ENCODE measurements at places on chromosomes 12 and 14.

DNA sequence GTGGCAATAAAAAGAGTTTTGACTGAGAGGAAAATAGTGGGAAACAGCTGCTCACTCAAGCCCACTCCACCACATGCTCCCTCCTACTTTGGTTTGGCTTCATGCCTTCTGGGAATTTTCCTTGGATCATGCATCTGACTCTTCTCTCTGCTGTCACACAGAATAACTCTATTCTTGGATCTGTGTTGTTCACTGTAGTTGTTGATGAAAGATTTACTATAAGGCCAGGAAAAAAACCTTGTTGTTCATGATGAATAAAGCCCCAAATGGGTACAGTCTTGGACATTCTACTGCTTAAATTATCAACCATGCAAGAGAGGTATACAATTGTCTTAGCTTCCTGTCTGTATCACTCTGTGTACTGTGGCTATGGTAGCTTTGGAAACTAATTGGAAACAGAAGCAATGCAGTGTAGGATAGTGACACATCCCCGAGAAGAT is 70.5 kb downstream of the TMX1 start:
- DNase-seq = peak; percentile 71

DNA sequence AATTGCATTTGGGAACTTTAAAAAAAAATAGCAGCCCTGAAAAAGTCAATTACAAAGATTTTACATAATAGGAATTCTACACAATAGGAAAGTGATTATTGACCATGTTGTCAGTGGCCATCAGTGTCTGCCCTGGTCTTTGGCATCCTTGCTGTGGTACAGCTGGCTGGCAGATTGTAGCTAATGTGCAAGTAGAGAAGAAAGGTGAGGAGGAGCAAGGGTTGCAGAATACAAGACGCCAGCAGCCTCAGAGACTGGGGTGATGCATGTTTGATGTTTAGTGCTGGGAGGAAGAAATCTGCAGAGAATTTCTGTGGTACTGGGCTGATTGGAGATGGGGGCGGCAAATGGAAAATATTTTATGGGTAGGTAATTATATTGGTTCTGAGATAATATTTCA is 322.9 kb downstream of the TMEM117 start:
- no peak for DNase-seq

- peak; percentile 53 for DNase-seq
Observed at GRCh38 chr12:116466536-116466935, 92.6 kb upstream of the MAP1LC3B2 start.

DNA sequence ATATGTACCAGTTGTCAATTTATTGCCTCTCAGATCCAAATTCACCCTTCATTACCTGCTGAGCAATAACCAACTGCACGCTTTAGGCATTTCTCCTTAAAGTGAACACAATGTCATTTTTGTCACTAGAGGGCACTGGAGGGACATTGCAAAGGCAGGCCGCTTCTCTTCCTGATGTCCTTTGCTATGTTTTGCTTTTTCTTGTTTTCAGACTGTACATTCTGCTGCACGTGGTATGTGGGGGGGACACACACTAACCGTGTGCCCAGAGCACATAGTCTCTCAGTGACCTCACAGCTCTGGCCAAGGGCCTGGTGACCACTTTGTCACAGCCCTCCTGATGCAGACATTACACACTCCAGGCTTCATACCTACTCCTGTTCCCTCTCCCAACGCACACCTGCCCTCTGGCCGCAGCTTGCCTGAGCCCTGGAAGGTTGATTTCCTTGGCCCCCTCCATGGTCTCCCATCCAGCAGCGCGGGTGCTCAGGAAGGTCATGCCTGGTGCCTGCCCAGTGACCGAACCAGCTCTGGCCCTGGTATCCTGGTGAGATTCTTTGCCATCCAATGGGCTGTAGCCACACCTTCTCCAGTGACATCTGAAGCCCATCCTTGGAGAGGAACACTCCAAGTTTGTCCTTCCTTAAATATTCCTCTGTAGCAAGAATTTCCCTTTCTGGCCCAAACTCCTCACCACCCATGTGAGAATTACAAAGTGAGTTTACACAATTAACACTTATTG is 39.9 kb downstream of the MYO1H start:
- DNase-seq = no peak

DNA sequence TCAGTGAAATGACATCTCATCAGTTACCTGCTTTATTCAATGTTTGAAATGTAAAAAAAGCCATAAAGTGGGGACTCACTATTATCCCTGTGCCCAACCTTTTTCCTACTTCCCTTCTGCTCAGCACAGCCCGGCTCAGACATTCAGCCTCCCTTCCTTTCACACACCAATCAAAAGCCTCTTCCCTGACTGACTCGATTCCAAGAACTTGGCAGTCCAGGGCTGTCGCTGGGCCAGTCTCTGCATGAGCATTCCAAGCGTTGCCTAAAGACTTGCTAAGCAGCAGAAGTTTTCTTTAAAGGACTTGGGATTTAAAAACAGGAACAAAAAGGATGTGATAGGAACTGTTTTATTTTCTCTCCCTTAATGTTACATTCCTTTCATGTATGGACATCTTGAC is 22.7 kb downstream of the ITPR2 start:
- peak; percentile 69 for DNase-seq

DNA sequence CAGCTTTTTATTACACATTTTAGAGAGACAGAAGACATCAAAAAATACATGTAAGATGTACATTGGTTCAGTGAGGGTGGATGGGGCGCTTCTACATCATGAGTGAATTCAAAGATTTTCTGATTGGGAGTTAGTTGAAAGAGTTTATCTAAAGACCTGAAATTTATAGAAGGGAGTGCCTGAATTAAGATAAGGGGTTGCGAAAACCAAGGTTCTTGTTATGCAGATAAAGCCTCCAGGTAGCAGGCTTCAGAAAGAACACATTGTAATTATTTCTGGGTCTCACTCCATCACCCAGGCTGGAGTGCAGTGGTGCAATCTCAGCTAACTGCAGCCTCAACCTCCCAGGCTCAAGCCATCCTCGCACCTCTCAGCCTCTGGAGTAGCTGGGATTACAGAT is 26.2 kb upstream of the TMPO start:
- DNase-seq = no peak

DNA sequence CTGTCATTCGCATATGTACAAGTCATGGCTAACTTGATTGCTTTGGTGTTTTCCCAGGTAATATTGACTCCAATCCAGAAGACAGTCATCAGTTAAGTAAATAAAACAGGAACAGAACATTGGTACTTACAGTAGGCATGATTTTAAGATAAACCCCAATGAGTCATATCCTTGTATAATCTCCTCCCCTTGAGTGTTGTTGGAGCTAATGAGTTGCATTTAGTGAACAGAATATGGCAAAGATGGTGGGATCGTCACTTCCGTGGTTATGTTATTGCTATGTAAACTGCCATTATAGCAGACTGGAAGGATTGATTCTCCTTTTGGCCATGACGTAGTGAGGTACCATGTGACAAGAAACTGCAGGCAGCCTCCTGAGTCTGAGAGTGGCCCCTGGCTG is 102.2 kb downstream of the TMX1 start:
- DNase-seq = no peak

GRCh38 chr14:55038708-55039107 is 11.7 kb downstream of the SOCS4 start:
- no peak for DNase-seq
